ENCODE measurements at places on chromosomes 5 and 9. TPM values are rescaled to one million over a fixed set of nuclear protein-coding genes. Genes with fewer than 3 reads are reported as not detected.

- DNase-seq: peak; percentile 32
Measured at GRCh38 chr9:134438195-134438788, 112.0 kb downstream of the RXRA start.

DNA sequence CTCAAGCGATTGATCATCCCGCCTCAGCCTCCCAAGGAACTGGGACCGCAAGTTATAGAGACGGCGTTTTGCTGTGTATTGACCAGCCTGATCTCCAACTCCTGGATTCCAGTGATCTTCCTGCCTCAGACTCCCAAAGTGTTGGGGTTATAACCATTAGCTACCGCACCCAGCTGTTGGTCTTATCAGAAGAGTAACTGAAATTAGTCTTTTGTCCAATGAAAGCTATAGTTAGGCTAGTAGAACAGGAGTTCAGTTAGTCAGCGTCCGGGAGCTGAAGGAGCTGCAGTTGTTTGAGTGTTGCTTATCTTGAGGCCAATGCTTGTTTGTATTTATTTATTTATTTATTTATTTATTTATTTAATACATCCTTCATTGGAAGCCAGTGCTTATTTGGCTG, 3.2 kb upstream of the MIGA2 start:
- no peak for DNase-seq

GRCh38 chr9:133088146-133088750, 26.5 kb downstream of the CEL start:
- DNase-seq: no peak

- DNase-seq: no peak
Measured at GRCh38 chr9:113359385-113359784, 10.0 kb downstream of the BSPRY start.

DNA sequence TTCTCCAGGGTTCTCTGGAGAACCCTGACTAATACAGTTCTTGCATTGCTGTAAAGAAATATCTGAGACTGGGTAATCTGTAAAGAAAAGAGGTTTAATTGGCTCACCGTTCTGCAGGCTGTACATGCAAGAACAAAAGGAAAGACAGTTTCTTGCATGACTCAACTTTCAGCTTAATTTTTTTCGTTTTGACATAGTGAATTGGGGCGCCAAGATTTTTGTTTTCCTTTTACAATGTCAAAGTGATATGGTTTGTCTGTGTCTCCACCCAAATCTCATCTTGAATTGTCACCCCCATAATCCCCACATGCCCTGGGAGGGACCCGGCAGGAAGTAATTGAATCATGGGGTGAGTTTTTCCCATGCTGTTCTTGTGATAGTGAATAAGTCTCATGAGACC, 11.8 kb upstream of the CRHBP start:
- DNase-seq: no peak

GLRA1 gene
- not detected for total RNA-seq

IFNA21 gene
- total RNA-seq: not detected

GRCh38 chr5:126129431-126129830, 293.8 kb upstream of the GRAMD2B start:
- DNase-seq: no peak

TMEM171 gene
- total RNA-seq: not detected

GRCh38 chr9:108443741-108444140, 412.0 kb downstream of the ACTL7B start:
- peak; percentile 35 for DNase-seq

- no peak for DNase-seq
Measured at GRCh38 chr5:116976767-116977166, 402.1 kb upstream of the SEMA6A start.

DNA sequence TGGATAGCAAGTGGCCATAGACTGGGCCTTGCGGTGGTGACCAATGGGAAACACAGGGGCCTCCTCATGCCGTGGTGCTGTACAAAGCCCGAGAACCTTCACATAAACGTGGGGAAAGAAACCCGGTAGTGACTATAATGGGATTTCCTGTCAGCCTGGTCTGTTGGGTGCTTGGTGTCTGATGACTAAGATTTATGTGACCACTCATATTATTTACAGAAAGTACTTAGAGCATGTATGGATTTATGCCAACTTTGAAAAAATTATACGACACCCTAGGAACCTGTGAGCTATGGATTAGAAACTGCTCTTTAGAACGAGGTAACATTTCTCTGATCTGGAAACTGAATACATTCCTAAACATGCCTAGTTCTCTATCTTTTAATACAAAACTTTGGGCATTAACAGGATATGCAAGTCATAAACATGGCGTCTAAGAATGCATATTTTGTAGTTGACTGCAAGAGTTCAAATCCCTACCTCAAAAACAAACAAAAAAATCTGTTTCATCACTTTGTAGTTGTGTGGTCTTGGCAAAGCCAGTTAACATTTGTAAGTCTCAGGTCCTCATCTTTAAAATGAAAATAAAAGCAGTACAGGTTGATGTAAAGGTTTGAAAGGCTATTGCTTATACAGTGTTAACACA, 85.4 kb downstream of the TMEM167A start:
- DNase-seq: no peak

FRMPD1 gene
- total RNA-seq: not detected

- DNase-seq: no peak
Measured at GRCh38 chr9:76697081-76697480, 67.2 kb upstream of the PCA3 start.

GRCh38 chr9:14585730-14586473, 107.3 kb downstream of the ZDHHC21 start:
- no peak for DNase-seq

GRCh38 chr5:66596636-66597182, 516 bp downstream of the MAST4 start:
- DNase-seq: no peak

- DNase-seq: no peak
Measured at GRCh38 chr9:131405428-131405827, 11.5 kb downstream of the PRRC2B start.

DNA sequence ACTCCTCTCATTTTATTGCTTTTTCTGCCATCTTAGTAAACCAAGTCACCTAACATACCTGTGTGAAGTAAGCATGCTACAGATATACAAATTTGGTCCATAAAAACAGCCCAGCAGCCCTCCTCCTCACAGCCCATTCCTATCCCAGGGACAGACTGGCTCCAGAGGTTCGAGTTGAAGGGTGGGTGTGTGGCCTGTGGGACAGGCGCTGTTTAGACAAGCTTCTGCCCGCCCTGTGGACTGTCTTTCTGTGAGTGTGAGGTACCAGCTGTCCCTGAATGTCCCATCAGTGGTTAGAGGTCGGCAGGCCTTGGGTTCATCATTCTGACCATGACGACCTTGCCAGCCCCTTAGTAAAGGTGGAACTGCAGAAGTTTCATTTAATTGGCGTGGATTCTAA, 82.0 kb downstream of the WNK2 start:
- DNase-seq: no peak

WWC1 gene
- total RNA-seq: 17.9 TPM

DNA sequence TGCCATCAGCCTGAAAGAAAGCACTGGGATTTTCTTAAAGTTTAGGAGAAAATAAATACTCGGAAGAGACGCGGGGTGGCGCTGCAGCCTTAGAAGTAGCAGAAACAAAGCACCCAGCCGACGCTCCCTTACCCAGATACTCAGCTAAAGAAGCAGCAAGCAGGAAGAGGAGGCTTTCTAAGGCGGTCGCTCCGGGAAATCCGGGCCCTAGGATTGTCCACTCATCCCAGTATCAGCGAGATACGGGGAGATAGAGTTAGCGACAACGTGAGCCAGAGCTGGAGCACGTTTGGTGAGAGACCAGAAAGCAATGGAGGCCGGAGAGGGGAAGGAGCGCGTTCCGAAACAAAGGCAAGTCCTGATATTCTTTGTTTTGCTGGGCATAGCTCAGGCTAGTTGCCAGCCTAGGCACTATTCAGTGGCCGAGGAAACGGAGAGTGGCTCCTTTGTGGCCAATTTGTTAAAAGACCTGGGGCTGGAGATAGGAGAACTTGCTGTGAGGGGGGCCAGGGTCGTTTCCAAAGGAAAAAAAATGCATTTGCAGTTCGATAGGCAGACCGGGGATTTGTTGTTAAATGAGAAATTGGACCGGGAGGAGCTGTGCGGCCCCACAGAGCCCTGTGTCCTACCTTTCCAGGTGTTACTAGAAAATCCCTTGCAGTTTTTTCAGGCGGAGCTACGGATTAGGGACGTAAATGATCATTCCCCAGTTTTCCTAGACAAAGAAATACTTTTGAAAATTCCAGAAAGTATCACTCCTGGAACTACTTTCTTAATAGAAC, at the start of gene PCDHB2:
PCDHB2 (plus strand) TSS at position 135 of the 782 bp plus-strand sequence; CDS start at position 311, 176 bp downstream.
- peak; percentile 79 for DNase-seq

- no peak for DNase-seq
Measured at GRCh38 chr5:51495672-51496071, 112.4 kb downstream of the ISL1 start.

TLX3 gene
- not detected for total RNA-seq

TLN1 gene
- total RNA-seq: 51.8 TPM

DNA sequence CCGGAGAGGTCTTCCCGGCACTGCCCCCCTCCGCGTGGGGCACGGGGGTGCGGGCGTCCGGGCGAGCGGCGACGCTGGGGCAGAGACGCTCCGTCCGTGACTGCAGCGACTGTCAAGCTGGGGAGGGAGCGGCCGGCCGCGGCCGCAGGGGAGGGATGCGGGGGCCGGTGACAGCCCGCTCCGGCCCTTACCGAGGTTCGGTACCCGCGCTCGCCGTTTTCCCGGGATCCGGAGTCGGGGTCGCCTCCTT, 400 bp downstream of the KDM4C start:
- DNase-seq: no peak

GRCh38 chr9:70814597-70814996, 306.8 kb downstream of the TRPM3 start:
- DNase-seq: no peak

DOK3 gene
- 1.4 TPM for total RNA-seq

DNA sequence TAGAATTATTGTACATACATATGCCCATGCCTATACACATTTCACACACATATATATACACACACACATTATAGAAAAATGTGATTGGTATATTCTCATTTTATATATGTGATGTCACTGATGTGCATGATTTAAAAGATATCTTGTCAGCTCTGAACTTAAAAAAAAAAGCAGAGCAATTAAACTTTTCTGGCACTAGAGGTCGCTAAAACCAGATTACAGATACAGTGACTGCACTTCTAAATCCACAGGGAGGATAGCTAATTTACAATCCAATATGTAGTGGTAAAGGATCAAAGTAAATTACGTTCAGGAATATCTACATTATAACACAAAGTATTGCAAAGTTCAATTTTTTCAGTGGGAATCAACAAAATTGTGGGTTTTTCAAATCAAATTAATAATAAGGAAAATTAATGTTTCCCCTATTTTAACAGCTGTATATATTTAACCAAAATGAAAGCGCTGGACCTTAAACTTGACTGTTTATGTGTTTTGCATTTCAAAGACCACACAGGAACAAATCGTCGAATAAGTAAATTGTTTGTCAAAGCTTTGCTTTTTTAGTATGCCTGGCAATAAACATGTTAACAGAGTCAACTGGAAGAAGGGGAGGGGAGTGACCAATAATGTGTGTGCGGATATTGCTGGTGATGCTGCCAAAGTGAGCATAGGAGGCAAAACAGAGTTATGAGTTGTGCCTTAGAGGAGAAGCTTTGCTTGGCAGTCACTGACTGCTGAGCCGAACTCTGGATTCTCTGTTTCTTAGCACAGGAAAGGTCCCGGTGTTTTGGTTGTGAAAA, 1201.4 kb upstream of the C9orf72 start:
- DNase-seq: peak; percentile 18

- DNase-seq: no peak
Measured at GRCh38 chr9:125437771-125438221, 176.2 kb downstream of the GAPVD1 start.

SPINK9 gene
- total RNA-seq: not detected

GRCh38 chr5:2381861-2382260, 369.6 kb downstream of the IRX2 start:
- DNase-seq: no peak

PRRT1B gene
- total RNA-seq: not detected

FIBCD1 gene
- not detected for total RNA-seq

GRCh38 chr9:13491493-13492424, 212.3 kb upstream of the MPDZ start:
- DNase-seq: no peak

DNA sequence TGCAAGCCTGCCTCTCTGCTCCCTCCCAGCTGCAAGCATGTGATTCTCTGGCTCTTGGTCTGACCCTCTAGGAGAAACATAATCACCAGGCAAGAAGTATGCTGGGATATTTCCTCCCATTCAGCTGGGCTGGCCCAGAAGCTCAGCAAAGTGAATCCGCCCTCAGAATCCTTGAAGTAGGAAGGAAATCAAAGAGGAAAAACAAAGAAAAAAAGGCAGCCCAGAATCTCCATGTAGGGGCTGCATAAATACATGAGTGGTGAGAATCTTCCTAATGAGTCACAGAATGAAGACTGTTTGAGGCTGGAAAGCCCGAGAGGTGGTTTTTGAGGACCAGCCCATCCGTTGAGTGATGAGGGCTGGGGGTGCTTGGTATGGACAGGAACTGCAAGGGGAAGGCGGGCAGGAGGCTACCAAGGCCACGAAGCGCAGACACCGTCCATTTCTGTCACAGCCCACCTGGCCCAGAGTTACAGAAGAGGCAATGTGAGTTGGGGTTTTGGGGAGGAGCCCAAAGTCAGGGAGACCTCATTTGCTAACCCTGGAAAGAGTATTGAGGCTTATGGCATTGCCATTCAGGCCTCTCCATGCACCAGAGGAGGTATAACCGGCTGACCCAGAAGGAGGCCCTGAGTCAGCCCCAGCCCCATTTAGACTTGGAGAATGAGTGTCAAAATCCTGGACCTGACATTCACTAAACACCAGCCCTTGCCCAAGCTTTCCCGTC, 33.4 kb upstream of the TGFBR1 start:
- DNase-seq: no peak

DNA sequence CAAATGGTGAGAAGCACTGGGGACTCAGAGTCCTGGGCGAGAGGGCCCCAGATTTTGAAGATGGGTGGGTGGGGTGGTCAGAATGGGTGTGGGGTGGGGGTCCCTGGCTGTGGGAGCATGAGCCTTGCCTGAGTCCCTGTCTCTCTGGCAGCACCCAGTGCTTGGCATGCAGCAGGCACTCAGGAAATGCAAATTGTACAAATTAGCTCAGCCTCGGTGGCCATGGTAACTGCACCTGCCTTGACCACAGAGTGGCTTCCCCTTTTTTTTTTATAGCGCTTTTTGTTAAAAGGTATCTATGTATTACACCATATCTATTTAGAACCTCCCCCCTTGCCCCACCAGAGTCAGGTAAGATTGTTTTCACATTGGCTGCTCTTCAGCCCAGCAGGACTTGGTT, 19.2 kb upstream of the PITX1 start:
- no peak for DNase-seq

- no peak for DNase-seq
Measured at GRCh38 chr9:15332939-15333338, 25.9 kb upstream of the TTC39B start.

- peak; percentile 61 for DNase-seq
Measured at GRCh38 chr5:56910210-56910965, 992 bp downstream of the SETD9 start.
